ENCODE measurements at places on chromosomes 12 and 14.

GRCh38 chr14:101024686-101025085 is 121.2 kb upstream of the RTL1 start:
- DNase-seq, result peak; percentile 0

DNA sequence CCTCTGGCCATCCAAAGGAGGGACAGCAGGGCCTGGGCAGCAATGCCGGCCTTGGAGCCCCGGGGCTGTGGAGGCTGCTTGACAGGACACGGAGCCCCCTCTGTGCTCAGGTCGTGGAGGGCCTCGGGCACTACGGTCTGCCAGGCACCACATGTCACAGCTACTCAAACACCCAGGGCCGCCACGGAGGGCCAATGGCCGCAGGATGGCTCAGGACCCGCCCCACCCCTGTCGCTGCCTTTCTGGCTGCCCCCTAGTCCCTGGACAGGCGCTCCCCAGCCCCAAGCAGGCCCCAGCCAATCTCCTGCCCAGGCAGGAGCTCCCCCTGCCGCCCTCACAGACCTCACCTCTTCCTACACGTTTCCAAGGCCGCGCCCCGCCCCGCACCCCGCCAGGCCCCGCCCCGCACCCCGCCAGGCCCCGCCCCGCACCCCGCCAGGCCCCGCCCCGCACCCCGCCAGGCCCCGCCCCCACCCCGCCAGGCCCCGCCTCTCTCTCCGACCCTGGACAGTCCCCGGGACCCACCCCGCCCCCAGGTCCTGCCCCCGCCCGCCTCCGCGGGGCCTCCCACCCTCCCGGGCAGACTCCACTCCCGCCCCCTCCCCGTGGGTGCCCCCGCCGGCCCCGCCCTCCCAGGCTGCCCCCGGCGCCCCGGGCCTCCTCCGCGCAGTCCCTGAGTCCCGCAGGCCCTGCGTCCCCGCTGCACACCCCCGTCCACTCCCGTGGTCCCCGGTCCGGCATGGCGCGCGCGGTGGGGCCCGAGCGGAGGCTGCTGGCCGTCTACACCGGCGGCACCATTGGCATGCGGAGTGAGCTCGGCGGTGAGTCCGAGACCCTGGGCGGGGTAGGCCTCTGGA is at the start of gene ASPG:
TSS of gene ASPG (plus strand) at position 669 of the 857 bp plus-strand sequence. CDS start at position 740, 71 bp downstream.
- DNase-seq, result peak; percentile 28

DNA sequence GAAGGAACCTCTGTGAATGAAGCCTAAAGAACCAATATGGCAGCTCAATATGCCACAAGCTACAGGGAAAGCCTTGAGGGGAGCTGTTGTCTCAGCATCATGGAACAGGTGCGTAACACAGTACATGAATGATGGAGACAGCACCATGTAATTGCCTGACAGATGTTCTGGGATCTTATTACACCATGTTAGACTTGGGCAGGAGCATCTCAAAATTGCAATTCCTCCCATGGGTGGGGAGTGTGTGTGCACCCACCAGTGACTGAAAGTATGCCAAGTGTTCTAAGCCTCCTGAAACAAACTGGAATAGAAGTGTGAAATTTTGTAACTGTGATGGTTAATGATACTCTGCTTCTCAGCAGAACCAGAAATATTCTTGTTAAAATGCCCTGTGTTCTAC is 151.0 kb upstream of the SRRM4 start:
- no peak for DNase-seq

DNA sequence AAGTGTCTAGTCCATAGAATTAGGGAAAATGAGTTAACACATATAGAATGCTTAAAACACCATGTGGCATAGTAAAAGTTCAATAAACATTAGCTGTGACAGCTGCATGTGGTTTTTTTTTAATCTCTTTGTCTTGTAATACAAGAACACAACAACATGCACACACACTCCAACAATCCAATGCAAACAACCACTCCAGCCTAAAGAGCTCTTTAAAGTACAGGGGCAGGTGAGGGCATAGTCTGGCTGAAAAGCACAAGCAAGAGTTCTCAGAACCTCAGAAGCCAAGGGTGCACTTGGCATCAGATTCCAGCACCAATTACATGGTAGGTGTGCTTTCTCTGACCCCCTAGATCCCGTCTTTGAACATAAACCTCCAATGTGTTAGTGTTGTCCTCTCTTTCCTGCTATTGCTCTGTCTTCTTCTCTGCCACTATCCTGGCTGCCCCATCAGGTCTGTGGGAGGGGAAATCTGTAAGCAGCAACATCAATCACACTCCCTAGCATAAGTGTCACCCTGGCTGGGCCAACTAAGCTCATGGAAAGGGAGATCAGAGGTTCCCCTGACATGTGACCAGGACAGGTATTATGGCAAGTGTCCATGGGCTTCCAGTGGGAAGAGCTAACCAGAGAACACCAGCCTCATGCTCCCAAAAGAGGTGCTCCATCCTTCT is 91.0 kb downstream of the SLC8A3 start:
- DNase-seq, result no peak

DNA sequence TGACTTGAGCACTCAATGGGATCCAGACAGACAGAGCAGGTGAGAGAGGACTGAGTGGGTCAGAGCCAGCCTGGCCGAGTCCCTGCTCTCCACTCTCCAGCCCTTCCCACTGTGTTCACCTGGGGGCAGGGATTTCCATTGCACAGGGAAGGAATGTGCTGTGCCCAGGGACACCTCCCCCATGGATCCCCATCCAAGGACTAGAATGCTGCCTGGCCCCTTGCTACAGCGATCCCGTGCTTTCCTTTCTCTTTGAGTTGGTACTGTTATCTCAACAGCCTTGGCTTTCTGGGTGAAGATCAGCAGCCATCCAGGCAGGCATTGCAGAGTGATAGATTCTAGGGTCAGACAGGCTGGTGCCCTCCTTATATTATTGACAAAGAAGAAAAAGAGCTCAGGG is 60.3 kb upstream of the DLK1 start:
- no peak for DNase-seq

DNA sequence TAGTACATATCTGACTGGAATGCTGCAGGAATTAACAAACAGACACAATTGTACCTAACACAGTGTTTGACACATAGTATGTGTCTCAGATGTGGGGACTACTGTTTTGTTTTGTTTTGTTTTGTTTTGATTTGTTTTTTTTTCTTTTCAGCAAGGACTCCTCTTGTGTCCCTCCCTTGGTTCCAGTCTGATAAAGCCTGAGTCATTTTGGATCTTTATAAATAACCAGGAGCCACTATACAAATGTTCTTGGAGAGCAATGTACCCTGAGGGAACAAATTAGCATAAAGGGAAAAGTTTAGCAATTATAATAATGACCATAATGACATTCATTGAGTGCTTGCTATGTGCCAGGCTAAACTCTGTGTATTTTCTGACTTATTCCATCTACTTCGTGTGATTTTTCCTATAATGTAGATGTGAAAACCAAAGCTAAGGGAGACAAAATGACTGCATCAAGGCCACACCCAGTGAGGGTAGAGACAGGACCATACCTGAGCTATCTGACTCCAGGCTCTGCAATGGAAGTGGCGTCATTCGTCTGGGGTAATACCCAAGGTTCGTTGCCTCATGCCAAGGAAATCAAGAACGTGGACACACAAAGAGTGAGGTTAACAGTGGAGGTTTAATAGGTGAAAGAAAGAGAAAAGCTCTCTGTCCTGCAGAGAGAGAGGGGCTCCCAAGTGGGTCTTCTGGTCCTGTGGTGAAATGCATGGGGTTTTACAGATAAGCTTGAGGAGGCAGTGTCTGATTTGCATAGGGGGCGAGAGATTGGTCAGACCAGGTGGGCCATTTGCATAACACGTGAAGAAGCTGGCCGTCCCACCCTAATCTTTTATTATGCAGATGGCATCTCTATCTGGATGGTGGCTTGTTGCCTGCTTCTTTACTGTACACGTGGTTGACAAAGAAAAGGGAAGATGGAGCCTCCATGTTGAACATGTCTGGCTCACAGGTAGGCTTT is 285.5 kb upstream of the SFSWAP start:
- no peak for DNase-seq
